ENCODE measurements at places on chromosomes 12 and 14.

- no peak for DNase-seq
These were observed 8.1 kb downstream of the OR10G2 start for GRCh38 chr14:21626491-21627230.

- no peak for DNase-seq
These were observed 1.2 kb upstream of the HECTD1 start for GRCh38 chr14:31208546-31209424.

- DNase-seq, result no peak
These were observed 91.6 kb downstream of the DHRS2 start for GRCh38 chr14:23727566-23728335.

GRCh38 chr14:75363570-75364227 is 64.1 kb upstream of the JDP2 start:
- no peak for DNase-seq

- no peak for DNase-seq
These were observed 71.8 kb downstream of the MYRFL start for GRCh38 chr12:69896653-69897381.

DNA sequence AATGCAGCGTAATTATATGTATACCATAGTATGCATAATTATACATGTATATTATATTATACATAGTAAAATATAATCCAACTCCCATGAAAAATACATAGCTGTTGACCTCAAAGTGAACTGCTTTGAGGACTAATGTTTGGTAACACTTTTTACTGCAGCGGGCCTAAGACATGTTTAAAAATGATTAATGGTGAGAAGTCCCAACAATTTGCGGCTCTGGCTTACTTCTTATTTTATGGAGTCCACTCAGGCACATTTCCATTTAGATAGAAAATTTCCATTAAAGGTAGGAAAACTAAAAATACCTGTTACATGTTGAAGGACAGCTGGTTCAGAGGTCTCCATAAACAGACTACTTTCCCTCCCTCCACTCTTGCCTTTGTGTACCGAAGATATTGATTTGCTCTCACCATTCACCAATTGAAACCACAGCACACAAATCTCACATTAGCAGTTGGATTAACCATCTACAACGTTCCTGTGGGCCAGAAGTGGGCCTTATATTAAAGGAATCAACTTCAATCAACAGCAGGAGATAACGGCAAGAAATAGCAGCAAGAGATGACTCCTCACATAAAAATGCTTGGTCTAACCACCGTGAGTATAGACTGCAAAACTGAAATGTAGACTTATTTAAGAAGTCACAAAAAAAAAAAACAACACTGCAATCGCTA is 14.1 kb upstream of the NT5DC3 start:
- DNase-seq, result no peak

DNA sequence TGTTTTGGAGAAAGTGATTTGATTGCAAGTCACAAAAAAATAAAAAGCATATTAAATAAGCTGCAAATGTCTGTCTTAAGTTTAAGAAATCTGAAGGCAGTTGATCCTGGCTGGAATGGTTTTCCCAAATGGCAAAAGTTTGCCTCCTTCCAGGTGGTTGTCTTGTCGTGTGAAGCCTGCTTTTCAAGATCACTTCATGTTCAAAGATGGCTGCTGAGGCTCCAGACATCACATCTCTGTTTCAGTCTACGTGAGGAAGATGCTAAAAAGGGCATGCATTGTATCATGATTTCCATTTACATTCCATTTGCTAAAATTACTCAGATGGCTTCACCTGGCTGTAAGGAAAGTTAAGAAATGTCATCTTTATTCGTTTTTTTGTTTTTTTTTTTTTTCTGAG is 31.6 kb upstream of the HMGA2 start:
- no peak for DNase-seq

GRCh38 chr14:73824127-73824526 is 27.5 kb upstream of the PTGR2 start:
- DNase-seq, result no peak

GRCh38 chr12:2895511-2895910 is 4.8 kb downstream of the TULP3 start:
- DNase-seq, result no peak

DNA sequence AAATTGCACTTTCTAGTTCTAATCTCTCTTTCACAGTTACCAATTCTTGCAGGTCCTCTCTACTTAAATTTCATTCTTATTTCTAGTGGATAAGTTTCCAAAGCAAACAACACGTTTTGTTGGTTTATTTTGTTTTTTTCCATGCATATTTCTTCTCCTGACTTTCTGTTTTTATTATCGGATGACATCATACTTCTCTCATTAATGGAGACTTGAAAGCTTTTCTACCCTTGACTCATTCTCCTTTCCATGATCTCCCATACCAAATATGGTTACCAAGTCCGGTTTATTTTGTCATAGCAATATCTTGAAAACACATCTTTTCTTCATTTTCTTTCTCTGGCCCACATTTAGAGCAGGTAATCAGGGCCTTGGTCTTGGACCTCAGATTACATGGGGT is 796.5 kb downstream of the GALC start:
- no peak for DNase-seq

DNA sequence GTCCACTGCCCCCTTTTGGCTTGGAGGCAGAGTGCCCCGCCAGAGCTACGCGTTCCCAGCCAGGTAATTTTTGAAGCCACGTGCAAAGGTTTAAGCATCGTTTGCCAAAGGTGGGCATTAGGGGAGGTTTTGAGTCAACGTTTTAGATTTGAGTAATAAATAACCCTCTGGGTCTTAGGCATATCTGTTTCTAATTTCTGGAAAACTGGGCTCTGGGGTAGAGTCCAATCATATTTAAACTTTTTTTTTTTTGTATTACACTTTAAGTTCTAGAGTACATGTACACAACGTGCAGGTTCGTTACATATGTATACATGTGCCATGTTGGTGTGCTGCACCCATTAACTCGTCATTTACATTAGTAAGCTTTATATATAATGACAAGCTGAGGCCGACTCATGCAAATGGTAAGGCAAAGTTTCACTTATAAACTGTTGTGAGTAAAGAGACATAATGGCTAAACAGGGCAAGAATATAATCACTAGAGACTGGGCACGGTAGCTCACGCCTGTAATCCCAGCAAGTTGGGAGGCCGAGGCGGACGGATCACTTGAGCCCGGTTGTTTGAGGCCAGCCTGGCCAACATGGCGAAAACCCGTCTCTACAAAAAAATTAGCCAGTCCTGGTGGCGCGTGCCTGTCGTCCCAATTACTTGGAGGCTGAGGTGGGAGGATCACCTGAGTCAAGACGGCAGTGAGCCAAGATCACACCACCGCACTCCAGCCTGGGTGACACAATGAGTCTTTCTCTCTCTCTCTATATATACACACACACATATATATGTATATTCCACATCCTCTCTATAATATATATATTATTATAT is 491 bp upstream of the NR2C1 start:
- no peak for DNase-seq

DNA sequence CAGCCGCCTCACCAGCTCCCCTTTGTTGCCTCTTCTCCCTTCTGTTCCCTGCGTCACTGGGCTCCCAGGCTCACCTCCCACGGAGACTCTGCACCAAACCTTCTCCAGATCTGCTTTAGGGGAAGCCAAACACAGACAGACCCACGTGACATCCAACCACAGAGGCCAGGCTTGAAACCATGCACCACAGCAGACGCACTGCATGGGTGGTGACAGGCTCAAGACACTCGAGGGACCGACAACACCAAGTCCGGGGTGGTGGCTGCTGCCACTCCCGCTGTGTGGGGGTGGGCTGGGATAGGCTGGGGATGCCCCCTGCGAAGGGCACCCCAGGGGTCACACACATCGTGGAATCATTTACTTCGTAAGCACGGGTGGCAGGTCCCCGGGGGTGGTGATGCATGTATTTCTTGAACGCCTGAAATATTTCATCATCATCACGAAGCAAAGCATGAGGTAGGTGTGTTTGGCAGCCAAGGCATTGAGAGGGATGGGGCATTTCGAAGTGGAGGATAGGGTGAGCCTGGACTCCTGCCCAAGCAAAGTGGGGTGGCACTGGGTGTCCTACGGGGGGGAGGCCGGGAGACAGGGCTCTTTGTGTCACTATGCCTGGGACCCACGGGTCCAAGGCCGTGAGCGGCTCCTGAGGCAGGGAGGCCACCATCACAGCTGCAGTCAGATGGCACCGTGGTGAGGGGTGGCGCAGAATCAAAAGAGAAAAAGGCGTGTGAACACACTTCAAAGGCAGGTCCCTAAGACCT is 66.8 kb upstream of the RFLNA start:
- no peak for DNase-seq

- no peak for DNase-seq
These were observed 907.0 kb downstream of the BCL11B start for GRCh38 chr14:98364961-98365360.

DNA sequence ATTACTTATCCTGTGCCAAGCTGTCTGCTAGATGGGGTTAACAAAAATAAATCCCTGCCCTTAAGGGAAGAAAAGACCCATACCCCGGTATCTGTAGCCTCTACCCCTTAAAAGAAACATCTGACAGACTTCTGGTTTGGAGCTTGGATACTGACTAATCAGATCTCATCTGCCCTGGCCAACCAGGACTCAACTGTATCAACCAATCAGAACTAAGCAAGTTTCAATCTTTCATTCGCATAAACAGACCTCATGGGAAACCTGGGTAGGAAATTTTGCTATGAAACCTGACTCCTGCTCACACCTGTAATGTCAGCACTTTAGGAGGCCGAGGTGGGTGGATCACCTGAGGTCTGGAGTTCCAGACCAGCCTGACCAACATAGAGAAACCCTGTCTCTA is 26.4 kb upstream of the PRMT8 start:
- DNase-seq, result no peak

GRCh38 chr14:100323121-100323941 is at the start of gene SLC25A47:
TSS of gene SLC25A47 (plus strand) at chr14:100323339. CDS start at chr14:100323415, 76 bp downstream.
- DNase-seq, result no peak

DNA sequence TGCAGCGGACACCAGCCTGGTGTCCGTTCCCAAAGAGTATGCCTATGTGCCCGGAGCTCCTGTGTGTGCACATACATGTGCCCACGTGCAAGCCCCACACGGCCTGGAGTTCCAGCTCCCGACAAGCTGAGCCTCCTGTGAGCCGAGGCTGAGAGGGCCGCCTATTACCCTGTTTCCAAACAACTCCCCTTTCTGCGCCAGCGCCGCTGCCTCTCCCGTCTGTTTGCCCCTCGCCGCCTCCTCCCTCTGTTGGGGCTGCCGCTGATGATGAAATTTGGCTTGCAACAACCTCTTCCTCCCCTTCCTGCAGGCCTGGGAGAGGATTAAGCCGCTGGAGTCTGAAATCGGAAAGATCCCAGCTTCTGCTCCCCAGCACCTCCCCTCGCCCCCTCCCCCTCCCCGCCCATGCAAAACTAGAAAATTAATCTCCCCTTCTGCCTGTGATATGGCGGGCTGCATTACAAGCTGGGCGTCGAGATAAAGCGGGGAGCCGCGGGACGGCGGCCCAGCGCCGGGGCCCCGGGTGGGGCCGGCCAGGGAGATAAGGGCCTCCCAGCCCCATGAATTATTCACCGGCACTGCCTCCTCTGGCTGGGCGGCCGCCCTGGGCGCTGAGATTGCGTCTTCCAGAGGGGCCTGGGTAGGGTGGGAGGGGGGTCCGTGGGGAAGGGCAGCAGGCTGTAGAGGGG is 6.8 kb upstream of the ASIC1 start:
- no peak for DNase-seq

GRCh38 chr12:125104982-125105381 is 39.7 kb downstream of the AACS start:
- no peak for DNase-seq

DNA sequence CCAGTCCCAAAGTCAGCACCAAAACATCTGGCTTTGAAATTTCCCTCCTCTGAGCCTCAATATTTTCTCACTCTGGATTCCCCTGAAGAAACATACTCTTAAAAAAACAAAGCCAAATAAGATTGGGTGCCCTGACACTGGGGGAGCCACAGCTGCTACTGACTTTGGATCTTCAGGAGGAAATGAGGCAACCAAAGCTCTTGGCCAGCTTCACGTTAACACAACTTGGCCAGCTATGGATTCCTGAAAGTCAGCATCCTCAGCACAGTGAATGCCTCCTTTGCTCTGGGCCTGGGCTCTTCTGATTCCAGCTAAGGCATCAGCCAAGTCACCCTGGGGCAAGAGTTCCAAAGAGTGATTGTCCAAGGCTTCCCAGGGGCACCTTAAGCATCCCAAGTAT is 254.8 kb downstream of the ANO2 start:
- DNase-seq, result no peak

DNA sequence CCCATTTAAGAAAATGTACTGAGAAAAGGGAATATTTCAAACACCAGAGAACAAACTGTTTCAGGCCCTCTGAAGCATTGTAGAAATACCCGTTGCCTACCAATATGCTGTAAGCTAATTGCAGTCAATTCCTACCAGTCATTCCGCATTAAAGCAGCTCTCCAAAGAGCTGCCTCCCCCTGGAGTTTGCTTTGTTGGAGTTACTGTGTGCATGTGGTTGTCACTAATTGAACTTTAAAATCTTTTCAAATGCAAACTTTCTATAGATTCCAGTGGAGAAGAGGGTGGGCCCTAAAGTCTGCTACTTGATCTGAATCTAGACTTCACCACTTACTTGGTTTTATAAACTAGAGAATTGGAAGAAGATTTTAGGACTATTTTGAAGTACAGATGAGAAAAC is 112.7 kb downstream of the PLXNC1 start:
- DNase-seq, result no peak

DNA sequence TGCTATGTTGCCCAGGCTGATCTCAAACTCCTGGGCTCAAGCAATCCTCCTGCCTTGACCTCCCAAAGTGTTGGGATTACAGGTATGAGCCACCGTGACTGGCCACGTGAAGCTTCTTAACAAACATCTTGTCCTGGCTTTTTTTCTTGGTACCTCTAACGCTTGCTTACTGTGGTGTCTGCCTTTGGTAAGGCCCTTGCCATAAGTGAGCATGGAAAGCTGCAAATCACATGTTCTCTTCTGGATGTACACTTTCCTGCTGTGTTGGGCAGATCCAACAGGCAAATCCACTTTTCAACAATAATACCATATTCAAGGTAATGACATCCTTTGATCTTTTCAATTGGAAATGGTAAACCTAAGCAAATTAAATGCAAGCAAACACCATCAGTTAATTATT is 54.6 kb downstream of the ARF6 start:
- DNase-seq, result no peak

GRCh38 chr12:49949866-49950265 is 671 bp upstream of the AQP2 start:
- no peak for DNase-seq

DNA sequence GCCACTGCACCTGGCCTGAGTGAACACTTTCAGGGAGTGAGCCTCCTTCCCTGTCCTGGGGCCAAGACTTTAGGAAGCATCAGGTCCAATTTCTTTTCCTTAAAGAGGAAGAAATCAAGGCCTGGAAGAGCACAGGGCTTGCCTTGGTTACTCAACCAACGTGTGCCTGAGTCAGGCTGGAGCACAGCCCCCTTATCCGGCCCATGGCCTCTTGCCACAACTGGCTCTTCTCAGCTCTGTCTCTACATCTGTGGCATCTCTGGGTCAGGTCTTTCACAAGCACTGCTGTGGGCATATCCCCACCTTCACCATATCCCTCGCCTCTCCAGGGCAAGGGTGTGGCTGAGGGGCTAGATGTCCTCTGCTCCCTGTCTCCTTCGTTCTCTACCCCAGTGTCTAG is 6.8 kb downstream of the MYH6 start:
- DNase-seq, result no peak

- no peak for DNase-seq
These were observed 37.6 kb downstream of the ATG14 start for GRCh38 chr14:55373784-55374705.

- DNase-seq, result no peak
These were observed 685 bp downstream of the VAMP1 start for GRCh38 chr12:6469609-6470374.
